ENCODE measurements at places on chromosomes 3 and 15. TPM values are rescaled to one million over a fixed set of nuclear protein-coding genes. Genes with fewer than 3 reads are reported as not detected.

The TGM5 gene
- polyA plus RNA-seq, result not detected

- DNase-seq, result no peak
These were observed 856.1 kb downstream of the SI start for GRCh38 chr3:164222197-164222596.

DNA sequence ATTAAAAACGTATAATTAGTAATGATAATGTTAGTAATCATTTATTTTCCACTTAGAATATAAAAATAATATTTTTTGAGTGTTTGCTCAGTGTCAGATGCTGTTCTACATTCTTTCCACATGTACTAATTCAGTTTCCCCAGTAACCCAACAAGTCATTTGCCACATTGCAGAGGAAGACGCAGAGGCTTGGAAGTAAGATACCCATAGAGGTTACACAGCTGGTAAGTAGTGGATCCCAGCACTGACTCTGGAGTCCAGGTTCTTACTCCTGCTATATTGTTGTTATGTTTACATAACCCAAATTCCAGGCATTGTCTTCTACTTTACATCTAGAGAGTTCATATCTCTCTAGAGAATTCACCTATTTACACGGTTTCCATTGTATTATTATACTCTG, 48.2 kb upstream of the MYO5C start:
- no peak for DNase-seq

- DNase-seq, result peak; percentile 87
These were observed at the start of gene MYO1E for GRCh38 chr15:59372352-59373211. MYO1E (minus strand) TSS chr15:59372871; CDS start chr15:59372500, 371 bp downstream.

DNA sequence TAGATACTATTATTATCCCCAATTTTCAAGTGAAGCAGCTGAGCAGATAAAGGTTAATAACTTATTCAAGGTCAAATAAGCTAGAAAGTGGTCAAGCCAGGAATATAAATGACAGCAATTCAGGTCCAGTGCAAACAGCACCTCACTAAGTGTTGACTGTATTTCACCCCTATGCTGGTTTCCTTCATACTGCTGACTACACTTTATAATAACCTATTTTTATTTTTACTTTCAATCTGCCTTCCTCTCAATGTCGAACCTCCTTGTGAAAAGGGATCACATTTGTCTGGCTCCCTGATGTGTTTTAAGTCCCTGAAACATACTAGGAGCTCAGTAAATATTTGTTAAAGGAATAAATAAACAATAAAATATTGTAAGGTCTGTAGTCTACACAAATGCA, 146.1 kb downstream of the NAALADL2 start:
- no peak for DNase-seq

The ATP10A gene
- polyA plus RNA-seq, result 0.79 TPM

The ANKUB1 gene
- polyA plus RNA-seq, result not detected

The KIF23 gene
- 3.1 TPM for polyA plus RNA-seq

- DNase-seq, result peak; percentile 24
These were observed 435 bp downstream of the SLC35G2 start for GRCh38 chr3:136819392-136819730.

GRCh38 chr3:76410762-76411281, 625.5 kb upstream of the ZNF717 start:
- DNase-seq, result no peak

DNA sequence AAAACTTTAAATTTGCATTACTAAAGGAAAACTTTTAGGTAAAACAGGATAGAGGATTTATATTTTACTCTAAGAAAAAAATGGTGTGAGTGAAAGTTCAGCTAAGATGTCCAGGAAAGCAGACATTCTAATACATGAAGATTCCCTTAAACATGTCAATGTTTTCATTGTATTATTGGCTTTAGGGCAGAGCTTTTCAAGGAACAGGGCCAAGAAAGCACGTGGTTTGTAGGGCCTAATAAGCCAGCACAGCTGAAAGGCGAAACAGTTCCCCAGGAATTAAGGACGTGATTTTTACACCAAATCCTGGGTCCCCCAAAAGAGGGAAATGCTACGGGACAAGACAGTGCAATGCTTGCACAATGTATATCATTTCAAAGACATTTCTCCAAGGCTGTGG, 48.6 kb upstream of the MKRN3 start:
- DNase-seq, result no peak

The GUCA1C gene
- 0.38 TPM for polyA plus RNA-seq

The TRAK1 gene
- 16.1 TPM for polyA plus RNA-seq

- DNase-seq, result no peak
These were observed 452.1 kb upstream of the THBS1 start for GRCh38 chr15:39128746-39129145.

GRCh38 chr3:122030381-122031122, 8.5 kb upstream of the ILDR1 start:
- no peak for DNase-seq

GRCh38 chr3:36058404-36059030, 321.8 kb upstream of the STAC start:
- no peak for DNase-seq

DNA sequence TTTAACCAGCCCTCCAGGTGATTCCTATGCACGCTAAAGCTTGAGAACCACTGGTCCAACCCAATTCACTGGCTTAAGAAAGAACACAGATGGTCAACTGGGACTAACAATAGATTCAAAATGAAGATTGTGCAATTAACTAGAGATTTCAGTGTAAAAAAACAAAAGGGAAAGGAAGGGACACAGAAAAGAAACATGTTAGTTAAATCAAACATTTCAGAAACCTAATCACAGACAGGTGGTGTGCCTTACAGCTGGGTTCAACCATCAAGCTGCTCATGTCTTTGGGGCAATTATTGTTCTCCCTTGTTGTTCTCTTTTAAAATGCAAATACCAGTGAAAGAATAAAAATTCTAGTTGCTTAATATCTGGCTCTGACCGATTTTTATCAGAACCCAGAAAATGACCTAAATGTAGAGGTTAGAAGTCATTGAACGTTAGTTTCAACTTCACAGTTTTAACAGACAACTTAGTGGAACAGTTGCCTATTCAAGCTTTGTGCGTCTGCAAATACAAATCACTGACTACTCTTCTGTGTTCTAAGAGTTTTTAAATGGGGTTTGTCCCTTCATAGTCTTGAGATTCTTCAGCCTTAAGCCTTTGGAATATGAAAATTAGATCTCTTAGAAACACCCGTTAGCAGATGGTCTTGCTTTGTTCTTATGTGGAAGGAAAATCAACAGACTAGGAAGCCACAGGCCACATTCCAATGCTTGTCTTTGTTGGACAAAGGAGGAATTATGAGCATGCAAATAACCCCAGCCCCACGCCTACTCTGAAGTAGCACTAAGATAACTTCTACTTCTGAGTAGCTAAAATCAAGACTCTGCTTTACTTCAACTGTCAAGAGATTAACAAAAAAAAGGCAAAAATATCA, 223.4 kb downstream of the ATP8B4 start:
- DNase-seq, result no peak

The GXYLT2 gene
- 34.9 TPM for polyA plus RNA-seq

DNA sequence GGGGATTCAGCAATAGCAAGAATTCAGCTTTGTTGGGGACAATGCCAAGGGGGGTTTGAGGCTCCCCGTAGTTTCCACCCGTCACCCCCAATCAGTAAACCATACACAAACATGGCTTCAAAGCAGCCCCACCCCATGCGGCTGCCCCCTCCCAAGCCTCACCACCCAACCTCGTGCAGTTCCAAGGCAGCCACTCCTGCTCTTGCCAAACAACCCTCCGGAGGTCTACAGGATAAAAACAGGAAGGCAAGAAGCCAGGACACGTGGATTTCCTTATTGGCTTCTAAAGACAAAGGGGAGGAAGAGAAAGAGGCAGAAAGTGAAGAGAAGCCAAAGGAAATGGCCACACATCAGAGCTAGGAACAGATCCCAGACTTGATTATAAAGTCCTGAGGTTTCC, 121.1 kb downstream of the SHQ1 start:
- no peak for DNase-seq

DNA sequence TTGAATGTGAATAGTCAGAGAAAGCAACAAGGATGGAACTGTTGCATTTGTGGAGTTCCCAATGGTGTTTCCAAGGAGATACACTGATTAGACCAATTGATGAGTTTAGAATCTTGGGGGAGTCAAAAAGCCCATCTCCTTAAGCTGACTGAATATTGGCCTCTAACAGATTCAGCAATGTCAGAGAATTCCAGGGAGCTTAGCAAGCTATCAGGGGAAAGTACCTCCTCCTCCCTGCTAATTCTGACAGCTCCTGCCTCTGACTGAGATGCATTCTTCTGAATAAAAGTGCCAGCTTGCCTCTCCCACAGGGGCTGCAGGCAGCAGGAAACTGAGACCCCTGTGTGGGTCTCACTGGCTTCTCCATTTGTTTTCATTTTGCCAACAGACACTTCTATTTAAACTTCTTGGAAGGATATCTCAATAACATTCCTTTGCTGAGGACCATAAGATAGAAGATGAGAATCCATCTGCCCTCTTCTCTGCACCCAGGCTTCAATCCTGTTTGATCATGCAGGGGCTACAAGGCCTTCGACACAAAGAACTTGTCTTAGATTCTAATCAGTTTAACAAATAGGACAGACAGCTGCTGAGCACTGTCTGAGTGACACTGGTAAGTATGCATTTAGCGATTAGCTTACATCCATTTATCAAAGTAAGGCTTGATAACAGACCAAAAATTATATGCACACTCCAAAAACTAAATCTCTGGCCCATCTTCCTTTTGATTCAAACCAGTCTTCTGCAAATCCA, 1080.8 kb downstream of the TUSC7 start:
- DNase-seq, result no peak

Data from ovary (tissue), 10 donors.